ENCODE measurements at places on chromosomes 16 and 17. TPM values are rescaled to one million over a fixed set of nuclear protein-coding genes. Genes with fewer than 3 reads are reported as not detected.

SYT17 gene
- not detected for total RNA-seq

KRTAP9-2 gene
- total RNA-seq: not detected

PRAC2 gene
- total RNA-seq: not detected

DNA sequence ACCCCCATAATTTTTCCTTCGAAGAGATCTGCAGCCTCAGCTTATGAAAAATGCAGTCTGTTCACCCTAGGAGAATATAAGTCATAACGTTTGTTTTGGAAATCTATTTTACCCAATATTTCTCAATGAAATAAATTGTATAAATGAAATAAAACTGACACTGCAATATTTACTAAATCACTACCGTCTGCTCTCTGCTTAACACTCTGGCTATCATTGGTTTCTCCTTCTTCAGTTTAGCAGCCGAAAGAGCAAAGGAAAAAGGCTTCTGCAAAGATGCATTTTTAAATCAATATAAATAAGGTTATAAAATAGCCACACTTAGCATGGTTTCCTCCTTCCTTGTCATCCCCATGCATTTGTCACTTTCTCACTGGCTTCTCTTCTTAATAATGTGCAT, 148.2 kb downstream of the SNX11 start:
- H3K4me3 ChIP-seq: no peak overlapping the region
- H3K36me3 ChIP-seq: no peaks in the 10 kb centered on the region
- DNase-seq: no peak

DNA sequence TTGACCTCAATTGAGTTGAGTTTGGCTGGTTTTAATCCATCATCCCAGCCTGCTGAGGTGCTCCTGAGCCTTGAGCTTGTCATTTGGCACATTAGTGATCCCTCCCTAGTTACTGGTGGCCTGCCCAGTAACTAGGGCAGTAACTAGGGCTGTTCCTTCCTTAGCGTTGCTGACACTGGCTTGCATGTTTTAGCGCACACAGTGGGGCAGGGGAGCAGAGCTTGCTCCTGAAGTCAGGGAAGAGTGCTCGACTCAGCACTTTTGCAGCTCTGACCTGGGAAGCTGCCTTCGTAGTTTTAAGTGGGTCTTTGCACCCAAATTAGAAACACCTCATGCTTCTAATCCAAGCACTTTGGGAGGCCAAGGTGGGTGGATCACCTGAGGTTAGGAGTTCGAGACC, 15.7 kb downstream of the CCDC42 start:
- no peaks in the 10 kb centered on the region for H3K27me3 ChIP-seq
- no peak overlapping the region for H3K27ac ChIP-seq
- H3K4me1 ChIP-seq: no peaks in the 10 kb centered on the region
- no peak overlapping the region for H3K4me3 ChIP-seq

GRCh38 chr16:48619979-48620378, 10.0 kb upstream of the N4BP1 start:
- DNase-seq: no peak
- H3K27ac ChIP-seq: no peak overlapping the region
- H3K36me3 ChIP-seq: no peaks in the 10 kb centered on the region
- peaks cover 33% of the 10 kb centered on the region for H3K4me1 ChIP-seq
- H3K27me3 ChIP-seq: no peaks in the 10 kb centered on the region

GRCh38 chr17:75124819-75125162, 6.8 kb downstream of the NT5C start:
- H3K36me3 ChIP-seq: peaks cover 5% of the 10 kb centered on the region
- no peak for DNase-seq
- H3K27me3 ChIP-seq: no peaks in the 10 kb centered on the region
- peaks cover 27% of the 10 kb centered on the region for H3K4me1 ChIP-seq

GRCh38 chr17:40346765-40347158, 17.8 kb downstream of the GJD3 start:
- H3K27ac ChIP-seq: no peak overlapping the region
- no peaks in the 10 kb centered on the region for H3K27me3 ChIP-seq
- DNase-seq: no peak
- peaks cover 47% of the 10 kb centered on the region for H3K4me1 ChIP-seq
- H3K4me3 ChIP-seq: no peak overlapping the region
- peaks cover 7% of the 10 kb centered on the region for H3K36me3 ChIP-seq

DNA sequence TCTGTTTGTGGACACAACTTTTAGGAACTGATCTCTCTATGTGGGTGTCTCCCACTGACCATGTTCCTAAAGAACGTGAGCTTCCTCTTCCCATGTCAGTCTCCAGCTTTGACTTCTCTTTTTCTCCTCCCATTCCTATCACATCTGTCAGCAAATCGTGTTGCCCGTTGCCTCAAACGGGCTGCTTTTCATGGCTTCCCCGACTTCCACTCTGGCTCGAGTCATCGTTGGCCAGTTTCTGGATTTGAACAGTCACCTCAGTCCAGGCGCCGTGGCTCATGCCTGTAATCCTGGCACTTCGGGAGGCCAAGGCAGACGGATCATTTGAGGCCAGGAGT, 5.4 kb downstream of the ABCC1 start:
- H3K27ac ChIP-seq: peak overlapping the region; percentile 48
- H3K36me3 ChIP-seq: peaks cover 12% of the 10 kb centered on the region
- no peak for DNase-seq
- H3K4me3 ChIP-seq: no peak overlapping the region
- no peaks in the 10 kb centered on the region for H3K27me3 ChIP-seq

- peaks cover 3% of the 10 kb centered on the region for H3K27me3 ChIP-seq
- DNase-seq: peak; percentile 94
- peaks cover 40% of the 10 kb centered on the region for H3K4me1 ChIP-seq
- peak overlapping the region; percentile 3 for H3K4me3 ChIP-seq
These were observed 2.1 kb upstream of the EPOP start for GRCh38 chr17:38676706-38677504.

Data from activated naive CD4-positive, alpha-beta T cell treated with anti-CD3 and anti-CD28 coated beads for 36 hours (primary cell).